ENCODE measurements at places on chromosomes 5 and 9.

GRCh38 chr5:20360263-20360662 lies 372.3 kb upstream of the CDH18 start:
- no peaks in the 10 kb centered on the region for H3K36me3 ChIP-seq
- no peak for DNase-seq
- H3K4me1 ChIP-seq, result no peaks in the 10 kb centered on the region
- H3K4me3 ChIP-seq, result no peak overlapping the region
- H3K27ac ChIP-seq, result no peak overlapping the region

GRCh38 chr5:45680950-45681349 lies 15.2 kb downstream of the HCN1 start:
- no peak for DNase-seq
- H3K4me3 ChIP-seq, result no peak overlapping the region
- no peak overlapping the region for H3K27ac ChIP-seq
- H3K36me3 ChIP-seq, result peaks cover 4% of the 10 kb centered on the region
- no peaks in the 10 kb centered on the region for H3K4me1 ChIP-seq

- no peaks in the 10 kb centered on the region for H3K27me3 ChIP-seq
- DNase-seq, result no peak
- H3K4me3 ChIP-seq, result no peak overlapping the region
- H3K36me3 ChIP-seq, result peaks cover 4% of the 10 kb centered on the region
Measured at GRCh38 chr9:19114680-19115270, 12.1 kb upstream of the HAUS6 start.

- no peak for DNase-seq
- no peaks in the 10 kb centered on the region for H3K27me3 ChIP-seq
- no peak overlapping the region for H3K27ac ChIP-seq
Measured at GRCh38 chr5:15983392-15983791, 196.2 kb downstream of the MARCHF11 start.

DNA sequence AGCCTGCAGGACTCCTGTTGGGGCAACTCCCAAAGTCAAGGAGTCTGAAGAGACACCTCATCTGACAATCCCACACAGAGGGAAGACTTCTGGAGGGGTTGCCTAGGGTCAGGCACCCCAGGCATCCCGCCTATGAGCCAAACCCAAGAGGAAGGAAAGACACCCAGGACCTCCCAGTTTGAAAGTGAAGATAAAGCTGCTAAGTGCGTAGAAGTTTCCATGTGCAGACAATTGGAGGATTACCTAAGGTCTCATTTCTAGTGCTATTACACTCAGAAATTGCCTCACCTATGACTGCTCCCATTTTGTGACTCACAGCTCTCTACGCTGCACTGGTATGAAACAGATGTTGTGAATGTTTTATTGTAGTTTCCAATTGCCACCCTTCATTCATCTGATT lies 322.9 kb downstream of the SLIT3 start:
- DNase-seq, result no peak
- no peak overlapping the region for H3K27ac ChIP-seq
- no peaks in the 10 kb centered on the region for H3K36me3 ChIP-seq
- H3K4me3 ChIP-seq, result no peak overlapping the region

DNA sequence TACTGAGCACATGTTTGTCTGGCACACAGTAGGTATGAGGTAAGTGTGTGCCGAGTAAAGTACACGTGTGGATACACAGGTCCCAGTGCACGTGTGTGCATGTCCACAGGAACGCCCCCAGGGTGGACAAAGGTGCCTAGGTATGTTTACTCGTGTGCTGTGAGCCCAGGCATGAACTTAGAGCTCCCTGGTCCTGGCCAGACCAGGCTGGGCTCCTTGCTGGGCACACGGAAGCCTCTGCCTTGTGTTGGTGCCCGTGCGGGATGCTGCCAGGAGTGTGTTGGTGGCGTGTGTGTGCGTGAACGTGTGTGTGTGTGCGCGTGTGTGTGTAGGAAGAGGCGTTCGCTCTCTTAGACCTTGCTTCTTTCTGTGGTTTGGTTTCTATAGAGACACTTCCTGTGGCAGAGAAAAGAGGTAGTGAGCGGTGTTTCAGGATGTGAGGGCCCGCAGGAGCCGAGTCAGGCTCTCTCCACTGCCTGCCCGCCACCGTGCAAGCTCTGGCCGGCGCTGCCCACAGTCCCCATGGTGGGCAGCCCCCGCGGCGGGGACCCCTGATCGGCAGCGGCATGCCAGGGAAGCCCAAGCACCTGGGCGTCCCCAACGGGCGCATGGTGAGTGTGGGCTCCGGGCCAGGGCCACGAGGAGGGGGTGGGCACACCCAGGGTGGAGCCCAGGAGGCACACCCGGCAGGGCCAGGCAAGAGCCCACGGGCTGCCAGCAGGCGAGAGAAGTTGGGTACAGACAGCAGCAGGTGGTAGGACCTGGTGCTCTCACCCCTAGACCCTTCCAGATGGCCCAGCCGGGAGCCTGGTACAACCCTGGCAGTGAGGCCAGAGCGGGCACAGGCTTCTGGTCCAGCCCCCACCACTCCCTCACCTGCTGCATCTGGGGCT lies at the start of gene RGS14:
TSS of gene RGS14 (plus strand) at position 466 of the 893 bp plus-strand sequence. CDS start at position 567, 101 bp downstream.
- no peaks in the 10 kb centered on the region for H3K27me3 ChIP-seq
- H3K4me1 ChIP-seq, result peaks cover 10% of the 10 kb centered on the region
- H3K36me3 ChIP-seq, result no peaks in the 10 kb centered on the region
- peak within 1 kb of the TSS; percentile 48 for H3K4me3 ChIP-seq
- H3K27ac ChIP-seq, result peak within 1 kb of the TSS; percentile 13

GRCh38 chr9:95143591-95144561 lies 173.6 kb downstream of the FANCC start:
- H3K4me1 ChIP-seq, result no peaks in the 10 kb centered on the region
- no peak overlapping the region for H3K27ac ChIP-seq
- peak; percentile 64 for DNase-seq
- H3K27me3 ChIP-seq, result no peaks in the 10 kb centered on the region

DNA sequence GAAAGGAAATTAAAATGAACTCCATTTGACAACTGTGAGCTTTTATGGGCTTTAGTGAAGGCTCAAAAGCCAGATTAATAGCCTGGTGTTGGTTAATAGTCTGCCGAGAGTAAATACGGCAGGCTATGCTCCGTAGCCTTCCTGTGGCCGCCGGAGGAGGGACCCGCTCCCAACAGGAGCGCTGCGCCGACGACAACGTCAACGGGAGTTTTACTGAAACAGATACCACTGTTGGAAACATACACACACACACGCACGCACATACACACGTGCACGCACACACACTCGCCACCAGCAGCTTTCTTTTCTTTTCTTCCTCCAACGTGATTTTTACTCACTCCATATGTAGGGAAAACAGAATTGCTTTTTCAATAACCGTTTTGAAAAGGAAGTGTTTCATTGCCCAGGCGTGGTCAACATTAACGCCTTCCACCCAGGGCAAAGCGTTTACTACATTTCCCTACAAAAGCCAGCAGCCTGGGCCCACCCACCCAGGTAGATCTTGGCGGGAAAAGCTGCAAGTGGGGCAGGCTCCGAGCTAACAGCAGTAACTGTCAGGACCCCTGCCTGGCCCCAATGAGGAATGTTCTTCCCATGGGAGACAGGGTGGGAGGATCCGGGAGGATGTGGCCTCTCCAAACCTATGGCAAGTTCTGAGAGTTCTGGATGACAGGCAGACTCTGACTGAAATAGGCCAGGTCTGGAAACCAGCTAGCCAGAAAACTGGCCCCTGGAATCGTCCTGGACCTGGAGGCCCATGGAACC lies 72.3 kb downstream of the PAX5 start:
- DNase-seq, result no peak
- H3K4me1 ChIP-seq, result no peaks in the 10 kb centered on the region
- no peak overlapping the region for H3K27ac ChIP-seq
- H3K4me3 ChIP-seq, result peak overlapping the region; percentile 47
- H3K27me3 ChIP-seq, result no peaks in the 10 kb centered on the region

- H3K36me3 ChIP-seq, result no peaks in the 10 kb centered on the region
- peak overlapping the region; percentile 14 for H3K4me3 ChIP-seq
- peak overlapping the region; percentile 6 for H3K27ac ChIP-seq
- H3K27me3 ChIP-seq, result no peaks in the 10 kb centered on the region
Measured at GRCh38 chr9:124621371-124622328, 114.5 kb upstream of the NR5A1 start.

GRCh38 chr5:112694853-112695709 lies 42.6 kb upstream of the APC start:
- no peak overlapping the region for H3K27ac ChIP-seq
- H3K27me3 ChIP-seq, result no peaks in the 10 kb centered on the region
- H3K4me3 ChIP-seq, result no peak overlapping the region

- H3K36me3 ChIP-seq, result no peaks in the 10 kb centered on the region
- H3K4me3 ChIP-seq, result no peak overlapping the region
Measured at GRCh38 chr5:178496642-178497041, 93.6 kb downstream of the COL23A1 start.

- H3K4me1 ChIP-seq, result no peaks in the 10 kb centered on the region
- H3K27ac ChIP-seq, result no peak overlapping the region
- H3K36me3 ChIP-seq, result no peaks in the 10 kb centered on the region
- H3K4me3 ChIP-seq, result no peak overlapping the region
Measured at GRCh38 chr9:86178503-86178902, 79.1 kb upstream of the GOLM1 start.

DNA sequence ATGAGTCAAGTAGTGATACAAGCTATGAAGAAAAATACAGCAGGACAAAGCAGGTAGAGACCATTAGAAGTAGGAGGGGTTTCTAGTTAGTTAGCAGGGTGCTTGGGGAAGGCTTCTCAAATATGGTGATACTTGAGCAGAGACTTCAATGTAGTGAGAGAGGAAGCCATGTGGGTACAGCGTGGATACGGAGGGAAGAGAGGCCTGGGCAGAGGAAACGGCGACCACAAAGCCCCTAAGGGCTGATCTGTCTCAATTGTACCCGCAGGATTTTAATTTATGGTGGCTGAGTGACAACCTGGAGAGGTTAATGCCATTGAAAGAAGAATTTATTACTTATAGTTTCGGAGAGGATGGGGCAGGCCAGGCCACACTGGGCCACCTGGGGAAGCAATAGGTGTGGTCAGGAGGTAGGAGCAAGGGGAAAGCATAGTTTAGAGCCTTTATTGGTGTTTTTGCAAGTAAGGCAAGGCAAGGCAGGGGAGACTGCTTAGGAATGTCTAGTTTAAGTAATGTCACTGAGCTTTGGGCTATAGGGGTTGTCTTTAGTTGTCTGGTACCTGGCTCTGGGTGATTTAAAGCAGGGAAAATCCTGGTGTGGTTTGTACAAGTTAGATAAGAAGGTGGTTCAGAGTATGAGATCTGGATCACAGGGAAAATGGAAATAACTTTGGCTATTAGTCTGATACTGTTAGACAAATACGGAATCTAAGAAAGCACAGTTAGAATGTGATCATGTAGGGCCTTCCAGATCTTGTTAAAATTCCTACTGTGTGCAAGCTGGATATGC lies 42.6 kb downstream of the GCNT4 start:
- H3K4me1 ChIP-seq, result no peaks in the 10 kb centered on the region
- H3K27me3 ChIP-seq, result no peaks in the 10 kb centered on the region
- no peak overlapping the region for H3K27ac ChIP-seq

GRCh38 chr5:366541-367357 lies 45.2 kb downstream of the AHRR start:
- no peaks in the 10 kb centered on the region for H3K36me3 ChIP-seq
- H3K27me3 ChIP-seq, result no peaks in the 10 kb centered on the region
- no peak overlapping the region for H3K27ac ChIP-seq
- no peaks in the 10 kb centered on the region for H3K4me1 ChIP-seq
- no peak overlapping the region for H3K4me3 ChIP-seq

- peaks cover under 1% of the 10 kb centered on the region for H3K27me3 ChIP-seq
- H3K4me3 ChIP-seq, result no peak overlapping the region
- no peak for DNase-seq
- H3K36me3 ChIP-seq, result no peaks in the 10 kb centered on the region
Measured at GRCh38 chr5:485113-485945, 38.9 kb downstream of the SLC9A3 start.

- H3K27me3 ChIP-seq, result no peaks in the 10 kb centered on the region
- H3K4me1 ChIP-seq, result no peaks in the 10 kb centered on the region
- DNase-seq, result no peak
- H3K36me3 ChIP-seq, result no peaks in the 10 kb centered on the region
Measured at GRCh38 chr9:69976152-69976551, 67.5 kb upstream of the MAMDC2 start.

- H3K4me3 ChIP-seq, result no peak overlapping the region
- DNase-seq, result no peak
- no peaks in the 10 kb centered on the region for H3K36me3 ChIP-seq
- H3K27me3 ChIP-seq, result no peaks in the 10 kb centered on the region
- H3K4me1 ChIP-seq, result no peaks in the 10 kb centered on the region
Measured at GRCh38 chr5:37557734-37558293, 178.7 kb downstream of the WDR70 start.

DNA sequence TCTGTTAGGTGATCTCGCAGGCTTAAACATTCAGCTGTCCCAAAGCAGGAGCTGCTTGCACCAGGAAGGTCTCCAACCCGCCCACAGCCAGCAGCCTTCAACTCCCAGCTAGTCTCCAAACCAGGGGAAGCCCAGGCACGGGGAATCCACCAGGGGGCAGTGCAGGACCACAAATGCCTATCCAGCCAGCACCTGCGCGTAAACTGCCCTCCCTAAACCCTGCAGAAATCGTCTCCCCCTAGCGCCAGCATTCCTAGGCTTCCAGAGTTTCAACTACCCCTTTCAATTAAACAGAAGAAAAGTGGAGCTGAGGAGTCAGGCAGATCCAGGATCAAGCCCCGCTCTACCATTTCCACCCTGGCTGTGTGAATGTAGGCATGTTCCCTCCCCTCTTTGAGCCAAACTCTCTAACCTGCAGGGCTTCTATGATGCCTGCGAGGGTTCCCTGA lies 72.0 kb downstream of the HRH2 start:
- DNase-seq, result peak; percentile 89
- H3K27ac ChIP-seq, result no peak overlapping the region
- no peak overlapping the region for H3K4me3 ChIP-seq
- H3K27me3 ChIP-seq, result peaks cover 30% of the 10 kb centered on the region

DNA sequence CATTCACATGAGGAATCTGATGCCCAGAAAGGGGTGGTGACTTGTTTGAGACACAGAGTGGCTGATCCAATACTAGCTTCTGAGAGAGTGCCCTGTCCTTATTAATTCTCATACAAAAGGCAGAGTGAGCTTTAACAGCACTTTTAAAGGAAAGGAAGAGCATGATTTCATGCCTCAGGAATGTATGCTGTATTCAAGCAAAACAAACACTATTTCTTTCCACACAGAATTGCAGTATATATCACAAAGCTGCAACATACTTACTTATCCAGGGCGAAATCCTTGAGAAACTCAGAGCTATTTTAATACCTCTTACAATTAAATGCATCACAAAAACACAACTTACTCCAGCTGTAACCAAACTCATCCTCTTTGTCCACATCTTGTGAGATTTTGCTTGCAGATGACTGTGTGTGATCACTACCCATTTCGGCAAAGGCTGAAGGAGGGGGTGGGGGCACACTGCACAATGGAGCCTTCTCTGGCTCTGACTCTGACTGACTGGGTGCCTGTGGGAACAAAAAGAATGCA lies 139.8 kb downstream of the MPDZ start:
- no peaks in the 10 kb centered on the region for H3K27me3 ChIP-seq
- no peaks in the 10 kb centered on the region for H3K36me3 ChIP-seq
- peak overlapping the region; percentile 6 for H3K27ac ChIP-seq
- no peaks in the 10 kb centered on the region for H3K4me1 ChIP-seq
- H3K4me3 ChIP-seq, result no peak overlapping the region
- DNase-seq, result no peak

GRCh38 chr5:157581901-157582300 lies 6.3 kb upstream of the ADAM19 start:
- no peak overlapping the region for H3K4me3 ChIP-seq
- no peak overlapping the region for H3K27ac ChIP-seq
- no peaks in the 10 kb centered on the region for H3K36me3 ChIP-seq
- no peak for DNase-seq
- no peaks in the 10 kb centered on the region for H3K27me3 ChIP-seq

GRCh38 chr5:39447059-39447458 lies 22.3 kb upstream of the DAB2 start:
- H3K4me3 ChIP-seq, result no peak overlapping the region
- no peaks in the 10 kb centered on the region for H3K27me3 ChIP-seq
- H3K4me1 ChIP-seq, result no peaks in the 10 kb centered on the region
- H3K27ac ChIP-seq, result no peak overlapping the region
- no peaks in the 10 kb centered on the region for H3K36me3 ChIP-seq
